Tibial nerve (tissue), 4 donors: ENCODE measurements at places on chromosomes 13 and 19.

- peaks cover 65% of the 10 kb centered on the region for H3K4me1 ChIP-seq
- no peak for DNase-seq
- no peak overlapping the region for H3K4me3 ChIP-seq
- no peaks in the 10 kb centered on the region for H3K27me3 ChIP-seq
Observed at GRCh38 chr19:56108447-56109195, 12.5 kb downstream of the ZNF787 start.

DNA sequence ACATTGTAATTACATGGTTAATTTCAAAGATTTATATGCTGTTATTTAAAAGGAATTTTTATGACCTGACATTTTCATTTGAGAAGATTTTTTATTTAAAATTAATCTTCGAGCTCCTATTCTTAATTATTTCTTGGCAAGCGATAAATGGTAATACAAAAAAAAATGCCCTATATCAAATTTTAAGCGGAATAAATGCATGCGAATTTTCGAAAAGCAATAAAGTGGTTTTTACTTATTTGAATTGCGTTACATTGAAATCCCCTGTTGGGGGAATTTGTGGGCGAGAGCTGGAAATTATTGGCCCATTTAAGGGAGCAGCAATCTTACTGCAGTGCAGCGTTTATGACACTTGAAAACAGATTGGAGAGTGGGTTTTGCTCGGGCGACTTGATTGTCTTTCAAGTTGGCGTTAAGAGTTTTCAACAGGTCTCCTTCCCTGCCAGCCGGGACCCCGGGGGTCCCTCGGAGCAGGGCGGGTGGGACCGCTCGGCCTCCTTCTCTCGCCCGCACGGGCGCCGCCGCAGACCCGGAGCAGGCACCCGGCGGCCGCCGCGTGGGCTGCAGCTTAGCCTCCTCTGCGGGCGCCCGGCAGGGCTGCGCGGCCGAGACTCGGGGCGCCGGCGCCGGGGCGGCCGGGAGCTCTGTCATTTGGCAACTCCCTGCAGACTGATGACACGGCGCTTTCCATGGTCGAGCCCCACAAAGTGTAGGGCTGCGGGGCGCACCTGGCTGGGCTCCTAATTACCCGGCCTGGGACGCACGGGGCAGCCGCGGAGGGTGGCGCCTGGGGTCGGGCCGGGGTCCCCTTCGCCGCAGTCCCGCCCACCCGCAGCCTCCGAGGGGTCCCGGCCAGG lies 255.1 kb upstream of the SOX21 start:
- no peak for DNase-seq
- no peaks in the 10 kb centered on the region for H3K36me3 ChIP-seq
- no peaks in the 10 kb centered on the region for H3K27me3 ChIP-seq
- no peak overlapping the region for H3K27ac ChIP-seq
- H3K4me3 ChIP-seq, result peak overlapping the region; percentile 36

DNA sequence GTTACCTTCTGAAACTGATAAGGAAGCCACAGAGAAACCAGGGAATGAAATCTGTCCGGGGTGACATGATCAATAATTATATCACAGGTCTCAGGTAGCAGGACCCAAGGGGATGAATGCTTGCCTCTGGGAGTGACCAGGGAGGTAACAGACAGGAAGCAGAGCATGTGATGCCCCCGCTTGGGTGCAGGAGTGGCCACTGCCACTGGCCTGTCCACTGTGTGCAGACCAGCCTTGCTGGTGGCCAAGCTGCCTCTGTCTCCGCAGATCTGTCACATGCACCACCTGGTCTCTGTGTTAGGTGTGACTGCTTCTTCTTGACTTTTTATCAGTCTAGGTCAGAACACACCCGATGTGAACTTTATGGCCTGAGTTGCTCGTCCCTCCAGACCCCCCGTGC lies 71.8 kb downstream of the PEPD start:
- H3K36me3 ChIP-seq, result no peaks in the 10 kb centered on the region
- no peak overlapping the region for H3K27ac ChIP-seq
- H3K27me3 ChIP-seq, result no peaks in the 10 kb centered on the region
- no peaks in the 10 kb centered on the region for H3K4me1 ChIP-seq

- DNase-seq, result no peak
- no peaks in the 10 kb centered on the region for H3K27me3 ChIP-seq
- H3K27ac ChIP-seq, result no peak overlapping the region
- no peaks in the 10 kb centered on the region for H3K4me1 ChIP-seq
- H3K4me3 ChIP-seq, result no peak overlapping the region
Observed at GRCh38 chr19:815079-815774, 6.5 kb downstream of the PLPPR3 start.

DNA sequence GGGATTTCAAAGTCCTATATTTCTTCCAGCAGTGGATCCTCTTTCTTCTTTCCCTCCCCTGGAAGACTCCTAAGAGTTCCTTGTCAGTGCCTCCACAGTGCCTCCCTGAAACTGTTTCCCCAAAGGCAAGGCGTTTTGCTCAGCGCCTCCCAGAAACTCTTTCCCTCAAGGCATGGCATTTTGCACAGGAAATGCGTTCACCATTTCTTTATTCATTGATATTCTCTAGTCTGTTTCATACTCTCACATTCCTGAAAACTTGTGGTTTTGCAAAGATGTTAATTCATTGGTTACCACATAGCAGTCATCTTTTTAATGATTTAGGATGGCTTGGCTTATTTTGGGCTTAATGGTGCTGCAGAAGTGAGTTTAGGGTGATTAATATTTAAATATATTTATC lies 177.3 kb upstream of the SLC10A2 start:
- H3K27me3 ChIP-seq, result no peaks in the 10 kb centered on the region
- H3K36me3 ChIP-seq, result no peaks in the 10 kb centered on the region
- H3K4me1 ChIP-seq, result no peaks in the 10 kb centered on the region
- no peak overlapping the region for H3K27ac ChIP-seq
- no peak overlapping the region for H3K4me3 ChIP-seq
- DNase-seq, result no peak

DNA sequence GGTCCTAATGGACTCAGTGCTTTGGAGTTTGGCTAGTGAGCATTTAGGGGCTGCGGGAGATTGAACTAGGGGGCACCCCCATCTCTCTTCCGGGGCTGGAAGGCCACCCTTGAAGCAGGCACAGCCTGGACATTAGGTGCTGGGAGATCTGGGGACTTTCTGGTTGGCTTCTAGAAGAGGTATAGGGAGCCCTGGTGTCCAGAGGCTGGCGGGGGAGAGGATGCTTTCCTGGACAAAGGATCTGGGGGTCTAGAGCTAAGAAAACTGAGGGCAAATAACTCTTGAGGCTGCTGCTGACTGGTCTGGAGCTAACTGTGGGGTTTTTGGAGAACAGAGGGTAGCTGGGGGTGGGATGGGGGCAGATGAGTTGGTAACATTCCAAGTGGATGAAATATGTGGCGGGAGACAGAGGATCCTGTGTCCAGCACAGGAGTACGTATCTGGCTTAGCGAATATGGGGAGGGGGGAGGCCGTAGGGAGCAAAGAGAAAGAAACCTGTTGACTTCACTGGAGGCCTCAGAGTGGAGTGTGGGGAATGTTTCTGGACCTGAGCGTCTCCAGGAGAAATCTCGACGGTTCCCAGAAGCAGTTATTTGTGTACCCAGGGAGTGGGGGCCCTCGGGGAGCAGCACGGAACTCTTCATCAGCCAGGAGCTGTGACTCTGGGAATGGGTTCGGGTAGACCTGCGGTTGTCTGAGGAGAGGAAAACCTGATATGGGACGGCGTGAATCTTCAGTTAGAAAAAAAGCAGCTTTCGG lies 1.4 kb downstream of the HNRNPUL1 start:
- peak overlapping the region; percentile 85 for H3K4me3 ChIP-seq
- peak overlapping the region; percentile 100 for H3K27ac ChIP-seq
- DNase-seq, result no peak
- no peaks in the 10 kb centered on the region for H3K36me3 ChIP-seq
